ENCODE measurements at places on chromosomes 6 and 20.

DNA sequence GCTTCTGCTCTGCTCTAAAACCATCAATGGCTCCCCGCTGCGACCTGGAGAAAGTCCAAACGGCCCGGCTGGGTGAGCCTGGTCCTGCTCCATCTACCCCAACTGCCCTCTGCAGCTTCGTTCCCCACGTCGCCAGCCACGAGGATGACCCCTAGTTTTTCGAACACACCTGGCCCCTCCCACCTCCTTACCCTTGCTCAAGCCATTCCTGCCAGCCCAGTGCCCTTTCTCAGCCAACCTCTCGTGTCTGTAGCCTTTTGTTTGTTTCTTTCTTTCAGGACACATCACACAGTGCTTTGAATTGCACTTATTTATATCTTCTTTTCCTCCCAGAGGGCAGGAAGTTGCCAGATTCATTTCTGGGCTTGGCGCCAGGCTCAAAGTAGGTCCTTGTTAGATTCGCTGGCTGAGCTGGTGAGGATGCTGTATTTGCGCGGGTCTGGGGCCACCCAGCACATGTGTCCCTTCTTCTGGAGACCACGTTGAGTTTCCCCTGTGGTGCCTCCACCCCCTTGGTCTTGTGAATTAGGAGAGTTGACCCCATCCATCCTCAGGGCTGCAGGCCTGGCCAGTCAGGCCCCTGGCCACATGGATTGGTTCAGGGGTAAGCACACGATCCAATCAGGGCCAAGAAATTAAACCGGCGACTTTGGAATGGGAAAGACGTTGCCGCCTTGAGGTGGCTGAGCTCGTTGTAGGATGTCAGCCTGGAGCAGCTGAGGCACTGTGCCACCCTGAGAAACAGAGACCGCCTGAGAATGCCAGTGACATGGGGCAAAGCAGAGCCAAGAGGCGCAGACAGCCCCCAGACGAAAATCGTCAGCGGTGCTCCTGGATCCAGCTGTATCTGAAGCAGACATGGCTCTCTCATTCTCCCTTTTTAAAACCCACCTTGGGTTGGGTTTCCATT lies 156.0 kb downstream of the CEBPB start:
- DNase-seq, result no peak

DNA sequence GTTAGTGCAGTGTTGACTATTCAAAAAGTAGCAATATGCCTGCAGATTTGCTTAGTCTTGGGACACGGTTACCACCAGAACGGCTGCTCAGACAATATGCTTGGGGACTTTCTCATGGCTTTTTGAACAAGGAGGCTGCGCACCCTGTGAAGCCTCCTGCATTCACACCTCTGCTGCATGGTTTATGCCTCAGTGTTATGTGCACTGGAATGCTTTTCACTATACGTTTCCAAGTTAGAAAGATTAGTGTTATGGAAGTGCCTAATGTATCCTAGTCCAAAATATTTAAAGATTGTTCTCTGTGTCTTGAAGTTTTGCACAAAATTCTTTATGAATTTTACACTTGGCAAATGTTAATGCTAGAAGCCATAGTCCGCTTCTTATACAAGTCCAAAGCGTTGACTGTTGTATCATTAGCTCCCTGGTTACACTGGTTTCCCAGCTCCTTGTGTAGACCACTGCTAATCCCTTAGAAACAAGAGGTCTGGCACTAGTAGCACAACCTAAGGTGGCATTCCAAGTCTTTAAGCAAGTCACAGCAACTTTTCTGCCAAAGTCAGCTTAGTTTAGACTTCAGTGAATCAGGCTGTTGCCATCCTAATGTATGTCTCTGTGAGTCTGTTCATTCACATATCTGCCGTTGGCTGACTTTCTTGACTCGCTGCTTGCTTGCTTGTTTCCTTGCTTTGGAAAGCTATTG lies 26.3 kb upstream of the SLC22A1 start:
- DNase-seq, result no peak

DNA sequence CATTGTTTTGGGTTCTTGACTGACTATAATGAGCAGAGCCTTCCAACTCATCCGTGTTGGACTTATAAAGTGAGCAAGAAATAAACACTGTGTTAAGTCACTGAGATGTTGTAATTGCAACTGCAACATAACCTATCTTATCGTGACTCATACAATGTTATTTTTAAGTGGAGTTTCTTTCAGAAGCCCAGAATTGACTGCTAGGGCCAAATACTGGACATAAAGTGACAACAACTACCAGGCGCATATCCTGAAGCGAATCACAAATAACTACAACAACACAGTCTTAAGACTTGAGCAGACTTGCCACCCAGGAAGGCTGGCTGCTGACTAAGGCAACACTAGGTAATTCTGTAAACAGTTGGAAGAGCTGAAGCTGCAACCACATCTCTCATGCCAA lies 326.6 kb downstream of the COL12A1 start:
- no peak for DNase-seq

DNA sequence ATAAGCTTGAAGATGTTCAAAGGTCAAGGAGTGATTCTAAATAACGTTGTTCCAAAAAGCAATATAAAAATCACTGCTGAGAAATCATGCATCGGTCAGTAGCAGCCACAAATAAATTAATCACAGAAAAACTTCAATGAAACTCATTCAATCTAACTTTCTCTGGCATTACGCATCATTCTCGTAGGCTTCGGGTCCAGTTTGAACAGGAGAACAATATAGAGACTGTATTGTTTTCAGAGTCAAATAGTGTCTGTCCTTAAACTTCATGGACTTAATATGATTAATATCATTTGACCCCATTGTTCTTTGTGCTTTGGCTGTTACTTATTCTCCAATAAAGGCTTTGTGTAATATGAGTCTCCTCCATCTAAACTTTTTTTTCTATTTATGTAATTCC lies 200.4 kb downstream of the C6orf118 start:
- no peak for DNase-seq

GRCh38 chr20:56839222-56839621 lies 210.1 kb downstream of the TFAP2C start:
- no peak for DNase-seq
